Renal cortical epithelial cell (primary cell): ENCODE measurements at places on chromosomes 5 and 9. TPM values are rescaled to one million over a fixed set of nuclear protein-coding genes. Genes with fewer than 3 reads are reported as not detected.

- DNase-seq, result no peak
Measured at GRCh38 chr5:36535859-36536615, 70.4 kb upstream of the SLC1A3 start.

DNA sequence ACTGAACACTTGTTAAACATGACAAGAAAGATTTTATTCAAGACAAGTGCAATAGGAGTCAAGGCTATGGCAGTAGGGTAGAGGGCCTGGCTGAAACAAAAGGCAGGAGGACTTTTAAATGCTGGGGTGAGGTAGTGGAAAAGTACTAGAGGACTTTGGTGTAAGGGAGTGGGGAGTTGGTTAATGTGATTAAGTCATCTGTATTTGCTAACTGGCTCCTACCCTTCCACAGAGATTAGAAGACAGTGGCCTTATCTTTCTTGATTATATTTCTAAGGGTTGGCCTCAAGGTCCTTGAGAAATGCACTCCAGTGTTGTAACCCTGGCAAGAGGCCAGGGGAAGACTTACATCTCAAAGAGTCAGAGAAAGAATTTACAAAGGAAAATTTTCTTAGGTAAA is 160.2 kb upstream of the FTMT start:
- peak; percentile 36 for DNase-seq

GRCh38 chr5:124591583-124591982 is 154.9 kb downstream of the ZNF608 start:
- DNase-seq, result no peak

DNA sequence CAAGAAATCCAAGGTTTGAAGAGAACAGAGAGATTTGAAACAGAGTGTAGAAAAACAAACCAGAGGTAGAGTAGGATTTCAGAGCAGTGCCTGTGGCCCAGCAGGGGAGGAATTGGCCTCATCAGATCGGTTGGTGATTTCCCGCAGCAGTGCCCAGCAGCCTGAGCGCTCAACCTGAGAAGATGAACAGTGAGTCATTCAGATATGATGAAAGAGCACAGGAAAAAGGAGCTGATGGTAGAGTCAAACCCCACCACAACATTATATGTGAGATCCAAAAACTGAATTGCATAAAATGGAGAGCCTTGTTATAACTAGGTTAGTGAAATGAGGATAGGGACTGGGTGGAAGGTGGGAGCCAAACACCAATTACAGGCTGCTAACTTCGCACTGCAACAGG is 248.9 kb downstream of the PIK3R1 start:
- DNase-seq, result peak; percentile 91

The ARRDC1 gene
- total RNA-seq, result 58.6 and 75.0 TPM in 2 replicates

DNA sequence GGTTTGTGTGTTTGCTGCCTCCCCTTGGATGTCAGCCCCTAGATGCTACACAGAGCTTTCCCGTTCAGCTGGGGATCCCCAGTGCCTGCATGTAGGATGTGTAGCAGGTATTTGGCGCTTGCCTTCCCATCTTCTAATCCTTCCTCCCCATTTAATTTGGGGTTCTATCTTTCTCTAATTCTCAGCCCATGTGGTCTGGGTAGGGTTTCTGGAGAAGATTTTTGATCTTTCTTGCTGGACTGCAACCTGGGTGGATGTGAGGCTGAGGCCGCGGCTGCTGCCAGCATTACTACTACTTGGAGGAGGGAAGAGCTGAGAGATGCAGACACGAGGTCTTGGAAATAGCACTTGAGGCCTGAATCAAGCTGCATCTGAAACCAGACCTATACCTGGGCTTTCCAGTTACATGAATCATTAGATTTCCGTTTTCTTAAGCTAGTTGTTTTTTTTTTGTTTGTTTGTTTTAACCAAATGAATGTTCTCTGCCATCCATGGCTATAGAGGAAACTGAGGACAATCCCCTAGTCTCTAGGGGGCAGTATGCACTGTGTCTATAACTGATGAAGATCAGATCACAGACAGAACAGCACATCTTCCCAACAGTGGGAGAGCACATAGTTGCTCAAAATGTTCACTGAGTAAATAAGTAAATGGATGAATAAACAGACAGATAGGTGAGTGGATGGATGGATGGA is 178.6 kb downstream of the FGF18 start:
- no peak for DNase-seq

DNA sequence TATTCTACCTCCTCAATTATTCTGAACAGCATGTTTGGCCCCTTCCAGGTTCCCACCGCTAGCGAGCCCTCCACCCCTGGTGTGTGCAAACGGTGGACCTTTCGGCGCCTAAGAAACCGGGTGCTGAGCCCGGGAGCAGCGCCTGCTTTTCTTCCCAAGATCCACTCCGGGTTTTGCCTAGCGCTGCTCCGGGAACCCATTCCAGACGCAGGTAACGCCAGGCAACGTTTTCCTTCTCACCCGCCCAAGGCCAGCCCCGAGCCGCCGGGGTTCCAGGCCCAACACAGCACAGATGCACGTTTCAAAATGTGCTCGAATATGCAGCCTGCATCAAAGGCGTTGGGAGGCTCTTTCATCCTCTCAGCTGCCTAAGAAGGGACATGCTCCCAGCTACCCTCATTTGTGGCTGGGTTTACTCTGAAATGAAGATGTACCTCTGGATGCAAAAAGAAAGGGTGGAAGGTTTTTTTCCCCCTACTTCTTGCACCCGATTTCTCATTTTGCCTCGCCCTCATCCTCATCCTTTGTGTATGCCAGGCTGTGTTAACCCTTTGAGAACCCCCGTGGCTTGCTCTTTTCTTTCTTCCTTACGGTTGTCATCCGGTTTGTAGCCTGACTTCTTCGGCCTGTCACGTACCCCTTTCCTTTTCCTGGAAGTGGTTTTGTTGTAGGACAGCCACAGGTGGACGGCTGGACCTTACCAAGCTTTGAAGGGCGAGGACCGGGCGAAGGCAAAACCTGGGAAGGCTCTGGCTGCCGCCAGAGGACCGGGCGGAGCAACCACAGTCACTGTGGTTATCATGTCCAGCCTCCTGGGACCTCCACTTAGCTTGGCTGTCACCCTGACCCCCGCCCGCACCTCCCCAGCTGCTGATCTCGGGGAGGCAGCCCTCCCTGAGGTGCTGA is 226.9 kb downstream of the SMARCA2 start:
- peak; percentile 54 for DNase-seq

The CYSRT1 gene
- total RNA-seq, result 0.20 and 0.87 TPM in 2 replicates

The TLX3 gene
- 0.35 TPM in 1 of 2 replicates, not detected in the other for total RNA-seq

GRCh38 chr5:24407466-24407865 is 237.3 kb downstream of the CDH10 start:
- no peak for DNase-seq

DNA sequence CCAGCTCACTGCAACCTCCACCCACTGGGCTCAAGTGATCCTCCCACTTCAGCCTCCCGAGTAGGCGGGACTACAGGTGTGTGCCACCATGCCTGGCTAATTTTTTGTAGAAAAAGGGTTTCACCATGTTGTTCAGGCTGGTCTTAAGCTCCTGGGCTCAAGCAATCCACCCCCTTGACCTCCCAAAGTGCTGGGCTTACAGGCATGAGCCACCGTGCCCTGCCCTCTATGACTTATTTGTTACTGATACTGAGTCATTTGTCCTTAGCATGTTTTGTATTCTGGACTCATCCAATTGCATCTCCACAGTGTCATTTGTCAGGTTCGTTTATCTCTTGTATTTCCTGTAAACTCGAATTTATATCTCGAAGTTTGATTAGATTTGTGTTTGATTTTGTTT is 2.7 kb upstream of the ITK start:
- DNase-seq, result no peak

The RMI1 gene
- total RNA-seq, result 5.2 and 11.6 TPM in 2 replicates

The PDE6A gene
- 0.10 TPM in 1 of 2 replicates, not detected in the other for total RNA-seq

- no peak for DNase-seq
Measured at GRCh38 chr5:159032656-159033350, 66.9 kb downstream of the EBF1 start.

DNA sequence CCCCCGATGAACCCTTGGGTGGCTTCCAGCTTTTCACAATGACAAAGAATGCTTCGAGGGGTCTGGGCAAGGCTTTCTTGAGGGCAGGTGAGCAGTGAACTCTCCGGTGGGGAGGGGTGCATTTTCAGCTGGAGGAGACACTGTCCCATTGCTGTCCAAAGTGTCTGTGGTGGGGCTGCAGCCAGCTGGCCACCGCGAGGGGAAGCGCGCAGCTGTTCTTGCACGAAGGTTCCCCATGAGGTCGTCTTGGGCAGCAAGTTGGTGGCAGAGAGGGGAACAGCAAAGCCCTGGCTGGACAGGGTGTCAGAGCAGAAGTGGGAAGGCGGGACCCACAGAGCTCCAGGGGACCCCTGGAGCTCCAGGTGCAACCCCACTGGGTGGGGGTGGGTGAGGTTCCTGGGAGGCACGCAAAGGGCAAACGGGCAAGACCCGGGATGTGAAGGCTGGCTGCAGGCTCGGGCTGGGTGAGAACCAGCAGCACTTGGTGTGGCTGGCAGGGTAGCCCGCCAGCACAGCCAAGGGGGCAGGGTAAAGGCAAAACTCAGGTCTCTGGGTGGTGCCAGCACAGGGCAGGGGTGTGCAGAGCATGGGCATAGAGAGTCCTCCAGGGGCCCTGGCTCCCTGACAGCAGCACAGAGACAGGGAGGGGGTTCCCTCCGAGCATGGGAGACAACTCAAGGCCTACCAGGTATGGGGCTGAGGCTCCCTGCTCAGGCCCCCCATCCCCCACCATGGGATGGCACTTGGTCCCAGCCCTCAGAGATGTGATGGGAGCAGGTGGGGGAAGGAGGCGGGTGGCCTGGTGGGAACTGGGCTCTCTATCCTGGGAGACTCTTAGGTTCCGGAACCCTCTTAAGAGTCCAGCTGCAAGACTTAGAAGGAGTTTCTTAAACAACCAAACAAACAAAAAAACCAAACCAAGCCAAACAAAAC is 26.6 kb downstream of the TSPAN17 start:
- DNase-seq, result no peak

- no peak for DNase-seq
Measured at GRCh38 chr9:132993511-132993939, 15.0 kb downstream of the GFI1B start.

DNA sequence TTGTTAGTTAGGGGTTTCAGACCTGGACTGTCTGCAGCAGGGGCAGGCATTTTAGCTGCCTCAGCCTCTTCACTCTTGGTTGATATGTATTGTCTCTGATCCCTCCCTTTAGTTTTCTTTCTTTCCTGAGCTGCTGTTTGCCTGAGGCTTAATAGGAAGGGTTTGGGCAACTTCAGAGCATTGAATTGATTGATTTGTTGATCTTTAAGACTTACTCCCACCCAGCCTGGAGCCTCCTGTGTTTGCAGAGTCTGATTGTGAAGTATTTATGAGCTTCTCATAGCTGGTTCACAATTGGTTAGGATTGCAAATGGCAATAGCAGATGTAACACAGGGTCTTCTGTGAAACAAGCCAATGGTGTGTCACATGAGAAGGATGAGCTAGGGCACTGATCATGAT is 671.8 kb upstream of the SEMA6A start:
- DNase-seq, result no peak

- DNase-seq, result no peak
Measured at GRCh38 chr9:4506490-4506889, 16.2 kb downstream of the SLC1A1 start.

GRCh38 chr9:116181853-116182610 is 28.4 kb downstream of the PAPPA start:
- DNase-seq, result no peak

DNA sequence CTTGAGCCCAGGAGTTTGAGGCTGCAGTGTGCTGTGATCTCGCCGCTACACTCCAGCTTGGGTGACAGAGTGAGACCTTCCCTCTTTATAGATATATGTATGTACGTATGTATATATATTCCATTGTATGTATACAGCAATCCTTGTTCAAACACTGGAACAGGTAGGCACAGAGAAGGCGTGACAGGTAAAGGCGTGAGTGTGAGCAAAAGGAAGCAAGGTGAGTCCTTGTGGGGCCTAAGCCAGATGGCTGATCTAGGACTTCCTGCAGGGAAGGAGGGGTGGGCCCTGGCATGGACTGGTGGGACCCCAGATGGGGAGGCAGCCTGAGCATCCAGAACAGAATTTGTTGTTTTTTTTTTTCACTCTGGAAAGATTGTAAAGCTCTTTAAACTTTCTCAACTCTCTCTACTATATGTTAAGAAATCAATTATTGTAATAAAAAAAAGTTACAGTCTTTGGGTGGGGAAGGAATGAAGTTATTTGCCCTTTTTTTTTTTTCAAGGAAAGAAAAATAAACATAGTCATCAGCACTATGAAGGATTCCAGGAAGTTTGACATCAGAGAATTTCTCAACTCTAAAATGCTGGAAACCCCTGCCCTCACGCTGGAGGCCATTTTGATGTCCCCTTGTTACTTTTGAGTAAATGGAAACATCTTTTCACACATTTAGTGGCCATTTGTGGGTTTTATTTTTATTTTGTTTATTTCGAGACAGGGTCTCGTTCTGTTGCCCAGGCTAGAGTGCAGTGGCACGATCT is 38.9 kb upstream of the STXBP1 start:
- peak; percentile 72 for DNase-seq

- peak; percentile 33 for DNase-seq
Measured at GRCh38 chr9:117672369-117672768, 31.8 kb upstream of the TLR4 start.

DNA sequence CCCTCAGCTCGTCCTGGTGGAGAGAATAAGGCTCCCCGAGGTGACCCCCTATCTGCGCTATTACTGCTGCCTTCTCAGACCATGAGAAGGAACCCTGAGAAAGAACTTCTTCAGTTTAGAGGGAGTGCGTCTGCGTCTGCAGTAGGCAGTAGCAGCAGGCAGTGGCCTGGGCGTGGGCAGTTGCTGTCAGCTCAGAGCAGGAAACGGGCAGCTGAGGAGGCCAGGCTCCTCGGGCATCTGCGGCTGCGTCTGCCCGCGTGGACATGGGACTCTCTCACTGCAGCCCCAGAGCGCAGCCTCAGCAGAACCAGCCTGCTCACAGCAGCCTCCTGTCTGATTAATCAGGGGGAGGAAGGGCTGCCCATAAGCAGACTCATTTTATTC is 49.8 kb upstream of the FCN1 start:
- DNase-seq, result no peak

- no peak for DNase-seq
Measured at GRCh38 chr5:9834871-9835770, 205.0 kb upstream of the TAS2R1 start.
